ENCODE measurements at places on chromosomes 13 and 19.
A peak's percentile ranks its signal among the peaks of the same experiment; 100 is the strongest.

DNA sequence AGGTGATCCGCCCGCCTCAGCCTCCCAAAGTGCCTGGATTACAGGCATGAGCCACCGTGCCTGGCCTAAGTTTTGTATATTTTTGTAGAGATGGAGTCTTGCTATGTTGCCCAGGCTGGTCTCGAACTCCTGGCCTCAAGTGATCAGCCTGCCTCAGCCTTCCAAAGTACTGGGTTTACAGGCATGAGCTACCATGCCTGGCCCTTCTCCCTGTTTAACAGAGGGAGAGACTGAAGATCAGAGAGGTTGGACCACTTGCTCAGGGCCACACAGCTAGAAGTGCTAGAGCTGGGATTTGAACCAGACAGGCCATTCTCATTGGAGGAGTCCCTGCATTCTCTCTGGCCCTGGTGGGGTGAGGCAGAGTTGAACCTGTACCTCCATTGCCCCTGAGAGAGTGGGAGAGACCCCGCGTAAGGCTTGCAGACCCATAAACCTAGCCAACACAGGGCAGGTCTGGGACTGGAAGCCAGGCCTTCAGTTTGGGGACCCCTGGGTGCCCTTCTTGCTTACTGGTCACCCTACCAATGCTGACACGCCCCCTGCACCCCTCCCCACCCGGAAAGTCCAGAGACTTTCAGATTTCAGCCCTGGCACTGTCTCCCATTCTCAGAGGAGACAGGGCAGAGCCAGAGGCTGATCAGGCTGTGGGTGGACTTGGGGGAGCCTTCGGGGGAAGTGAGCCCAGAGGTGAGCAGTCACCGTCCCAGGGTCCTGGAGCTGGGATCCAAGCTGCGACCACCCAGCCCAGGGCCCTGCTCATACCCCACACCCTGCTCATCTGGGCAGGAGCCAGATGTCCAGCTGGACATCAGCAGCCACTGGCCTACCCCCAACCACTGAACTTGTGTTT, 13.3 kb downstream of the TTYH1 start:
- DNase-seq = no peak

GRCh38 chr13:28819735-28820098, 422 bp upstream of the MTUS2 start:
- DNase-seq = peak; percentile 63

GRCh38 chr13:27077451-27077850, 94.2 kb downstream of the USP12 start:
- DNase-seq = no peak

DNA sequence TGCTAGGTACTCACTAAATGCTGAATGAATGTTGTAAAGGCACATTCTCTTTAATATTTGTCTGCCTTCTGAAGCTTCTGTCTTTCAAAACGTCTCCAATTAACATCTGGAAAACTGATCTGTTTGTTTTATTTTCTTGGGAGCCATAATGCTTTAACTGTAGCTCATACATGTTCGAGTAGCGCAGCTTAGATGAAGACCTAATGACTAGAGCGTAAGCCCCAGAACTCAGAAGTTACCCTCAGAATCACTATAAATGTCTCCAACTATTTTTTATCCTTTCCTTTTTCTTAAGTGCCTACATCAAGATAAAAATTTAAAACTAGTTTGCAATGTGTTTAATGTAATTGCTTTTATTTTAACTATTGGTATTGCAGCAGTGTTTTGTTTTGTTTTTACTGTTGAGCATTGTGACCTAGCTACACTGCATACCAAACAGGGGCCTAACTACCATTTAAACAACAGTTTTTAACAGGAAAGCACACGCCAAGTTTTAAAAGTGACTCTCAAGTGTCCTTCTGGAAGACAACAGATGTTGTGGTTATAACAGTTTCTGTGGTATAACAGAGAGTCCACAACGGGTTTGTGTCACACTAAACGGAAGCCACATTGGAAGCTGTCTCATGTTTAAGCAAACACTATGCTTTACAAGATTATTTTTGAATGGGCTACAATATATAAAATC, 42.0 kb downstream of the MRPL57 start:
- DNase-seq = no peak

GRCh38 chr13:67285611-67286010, 55.5 kb upstream of the PCDH9 start:
- no peak for DNase-seq

- no peak for DNase-seq
These were observed 55.2 kb downstream of the ZNF627 start for GRCh38 chr19:11652492-11652891.

- DNase-seq = no peak
These were observed 81.1 kb upstream of the SERP2 start for GRCh38 chr13:44292545-44292944.

- no peak for DNase-seq
These were observed 1.1 kb downstream of the TECR start for GRCh38 chr19:14530506-14530905.

DNA sequence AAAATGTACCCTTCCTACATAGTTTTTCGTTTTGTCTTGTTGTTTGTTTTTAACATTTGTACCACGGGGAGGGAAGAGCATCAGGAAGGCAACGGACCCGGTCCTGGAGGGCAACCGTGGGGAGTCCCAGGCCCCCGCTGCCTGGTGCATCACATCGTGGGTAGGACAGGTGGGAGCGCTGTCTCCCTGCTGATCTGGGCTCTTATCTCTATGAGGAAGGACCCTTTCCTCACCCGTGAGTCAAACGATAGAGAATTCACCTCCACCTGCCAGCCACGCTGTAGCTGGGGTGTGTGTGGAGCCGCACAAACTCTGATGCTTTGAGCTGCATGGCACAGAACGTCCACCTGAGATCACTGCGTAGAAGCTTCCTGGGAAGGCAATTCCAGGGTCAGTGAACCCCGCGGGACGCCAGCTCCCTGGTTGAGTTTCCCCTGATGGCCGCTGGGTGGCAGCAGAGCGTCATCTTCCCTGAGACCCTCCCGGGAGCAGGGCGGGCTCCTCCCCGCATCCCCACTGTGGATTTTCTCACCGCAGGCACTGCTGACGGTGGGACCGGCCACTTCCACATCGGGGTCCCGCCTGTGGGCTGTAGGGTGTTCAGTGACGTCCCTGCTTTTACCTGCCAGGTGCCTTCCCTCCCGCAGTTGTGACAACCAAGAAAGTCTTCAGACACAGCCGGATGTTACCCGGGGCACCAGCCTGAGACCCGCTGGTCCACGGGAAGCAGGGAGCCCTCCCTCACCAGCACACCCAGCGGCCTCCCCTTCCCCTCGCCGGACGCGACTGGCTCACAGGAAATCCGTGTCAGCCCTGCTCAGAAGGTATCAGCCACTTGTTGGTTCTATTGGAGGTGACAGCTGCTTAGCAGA, 54.7 kb downstream of the ZNF787 start:
- DNase-seq = peak; percentile 69

GRCh38 chr13:60351326-60351725, 45.7 kb upstream of the TDRD3 start:
- DNase-seq = no peak

DNA sequence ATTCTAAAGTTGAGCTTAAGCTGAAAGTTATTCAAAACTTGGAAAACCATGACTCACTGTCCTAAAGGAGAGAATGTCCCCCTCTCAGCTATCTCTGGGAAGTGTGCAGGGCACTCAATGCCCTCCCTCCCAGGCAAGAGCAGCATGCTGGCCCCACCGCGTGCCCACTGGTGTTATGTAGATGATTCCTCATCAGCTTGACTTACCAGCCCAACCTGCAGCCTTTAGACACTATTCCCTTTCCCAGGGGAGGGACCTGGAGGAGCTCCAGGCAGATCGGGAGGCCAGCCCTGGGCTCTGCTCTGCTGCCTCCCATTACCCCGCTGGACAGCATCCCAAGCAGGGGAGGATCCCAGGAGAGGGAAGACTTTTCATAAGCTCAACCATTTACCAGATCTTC, 124.6 kb downstream of the FGF14 start:
- DNase-seq = no peak
